ENCODE measurements at places on chromosomes 1 and 21.

DNA sequence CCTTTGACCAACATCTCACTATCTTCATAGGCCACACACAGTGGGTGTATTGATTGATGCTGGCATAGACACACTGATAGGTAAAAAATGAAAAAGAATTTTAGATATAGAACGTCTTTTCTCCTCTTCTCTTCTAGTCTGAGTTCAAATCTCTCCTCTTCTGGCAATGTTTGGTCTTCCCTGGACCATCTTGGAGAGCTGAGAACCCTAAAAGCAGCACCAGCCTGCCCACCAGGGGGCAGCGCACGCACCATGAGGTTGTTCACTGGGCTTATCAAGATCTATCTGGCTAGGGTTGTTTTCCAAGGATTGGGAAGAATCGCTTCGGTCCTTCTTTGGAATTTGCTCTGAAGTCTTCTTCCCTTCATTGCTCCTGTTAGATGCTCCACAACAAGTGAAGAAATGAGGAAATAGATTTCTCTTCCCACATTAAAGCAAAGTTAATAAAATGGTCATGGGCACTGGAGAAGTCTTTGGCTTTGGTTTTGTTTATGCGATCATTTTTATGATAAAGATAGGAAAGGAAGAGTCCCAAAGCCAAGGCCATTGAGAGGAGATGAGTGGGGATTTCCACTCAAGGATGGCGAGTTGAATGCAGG, 104.0 kb upstream of the OLIG2 start:
- DNase-seq, result peak; percentile 44

DNA sequence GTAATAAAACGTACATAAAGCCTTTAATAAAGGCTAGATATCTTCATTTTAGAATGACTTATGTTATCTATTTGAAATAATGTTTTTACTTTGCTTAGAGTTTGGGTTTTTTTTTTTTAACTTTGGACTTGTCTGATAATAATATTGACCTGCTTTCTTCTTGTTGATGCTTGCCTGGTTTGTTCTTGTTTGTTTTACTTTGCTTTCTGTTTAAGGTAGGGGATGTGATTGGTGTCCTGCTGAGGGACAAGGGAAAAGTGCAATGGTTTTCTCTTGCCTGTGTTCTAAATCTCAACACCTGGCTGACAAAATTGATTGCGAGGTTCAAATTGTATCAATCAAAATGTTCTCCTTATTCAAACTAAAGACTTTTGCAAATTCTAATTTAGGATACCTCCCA, 2.2 kb upstream of the FH start:
- DNase-seq, result no peak

DNA sequence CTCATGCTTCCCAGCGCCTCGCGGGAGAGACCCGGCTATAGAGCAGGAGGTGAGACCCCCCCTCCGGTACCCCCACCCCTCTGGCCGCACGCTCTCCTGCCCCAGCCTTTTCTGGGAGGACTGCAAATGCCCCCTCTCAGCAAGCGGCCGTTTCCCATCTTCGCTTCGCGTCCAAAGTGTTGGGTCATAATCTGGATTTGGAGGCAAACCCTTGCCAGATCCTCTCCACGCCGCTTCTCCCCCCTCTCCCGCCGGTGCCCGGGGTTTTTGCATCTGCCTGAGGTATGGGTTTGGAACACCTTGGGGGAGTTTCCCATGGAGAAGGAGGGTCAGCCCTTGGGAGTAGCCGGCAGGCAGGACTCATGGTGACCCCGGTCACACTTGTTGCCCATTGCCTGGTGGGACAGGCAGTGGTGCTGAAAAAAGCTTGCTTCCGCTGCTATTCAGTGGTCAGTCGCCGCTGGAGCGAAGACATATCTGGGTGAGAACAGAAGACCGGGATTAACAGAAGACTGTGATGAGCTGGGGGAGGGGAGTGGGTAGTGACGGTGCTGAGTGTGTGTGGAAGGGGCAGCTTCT, 935 bp downstream of the KCNK2 start:
- no peak for DNase-seq

- no peak for DNase-seq
These were observed 78.7 kb upstream of the VAV3 start for GRCh38 chr1:108043707-108044106.

GRCh38 chr1:51607681-51608095, 9.2 kb upstream of the OSBPL9 start:
- DNase-seq, result no peak

GRCh38 chr1:26289158-26290059, 9.5 kb downstream of the SH3BGRL3 start:
- DNase-seq, result no peak

DNA sequence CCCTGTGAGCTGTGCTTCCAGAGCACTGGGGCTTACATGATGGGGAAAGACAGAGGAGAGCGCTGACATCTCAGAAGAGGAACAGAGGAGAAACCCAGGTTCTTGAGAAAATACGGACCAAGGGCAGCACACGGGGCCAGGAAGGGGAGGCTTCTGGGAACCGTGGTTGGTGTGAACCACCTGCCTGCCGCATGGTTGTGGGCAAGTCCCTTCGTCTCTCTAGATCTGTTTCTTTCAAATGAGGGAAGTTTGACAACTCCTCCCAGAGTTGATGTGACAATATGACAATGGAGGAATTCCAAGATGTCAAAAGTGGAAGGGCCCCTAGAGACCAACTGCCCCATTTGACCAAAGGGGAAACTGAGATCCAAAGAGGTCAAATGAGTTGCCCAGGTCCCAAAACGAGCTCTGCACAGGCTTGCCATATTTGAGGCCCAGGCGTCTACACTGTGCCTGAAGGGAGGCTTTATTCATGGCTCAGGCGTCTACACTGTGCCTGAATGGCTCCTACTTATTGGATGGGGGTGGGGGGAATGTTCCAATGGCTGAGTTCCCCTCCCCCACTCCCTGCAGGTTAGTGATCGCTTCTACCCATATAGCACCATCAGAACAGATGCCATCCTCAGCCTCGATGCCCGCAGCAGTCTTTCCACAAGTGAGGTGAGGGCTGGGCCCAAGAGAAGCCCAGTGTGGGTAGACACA, 11.2 kb downstream of the EXTL1 start:
- DNase-seq, result no peak

DNA sequence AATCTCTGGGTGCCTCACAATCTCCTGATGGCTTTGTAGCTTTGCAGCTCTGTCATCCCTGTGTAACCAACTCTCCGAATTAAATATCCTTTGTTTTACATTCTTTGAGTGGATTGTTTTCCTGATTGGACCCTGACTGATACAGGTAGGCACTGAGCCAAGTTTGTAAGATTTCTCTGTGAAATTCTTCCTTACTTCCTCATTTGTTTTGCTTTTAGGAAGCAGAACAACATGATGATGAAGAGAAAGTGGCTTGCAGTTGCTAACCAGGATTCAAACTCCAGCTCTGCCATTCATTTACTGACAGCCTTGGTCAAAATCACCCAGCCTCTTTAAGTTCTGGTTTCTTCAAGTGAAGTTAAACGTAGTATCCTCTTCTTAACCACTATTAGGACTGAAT, 452.3 kb downstream of the OMA1 start:
- no peak for DNase-seq

GRCh38 chr1:226607268-226607660, 58.7 kb downstream of the STUM start:
- DNase-seq, result no peak

- no peak for DNase-seq
These were observed 141.9 kb upstream of the CXADR start for GRCh38 chr21:17370916-17371315.

DNA sequence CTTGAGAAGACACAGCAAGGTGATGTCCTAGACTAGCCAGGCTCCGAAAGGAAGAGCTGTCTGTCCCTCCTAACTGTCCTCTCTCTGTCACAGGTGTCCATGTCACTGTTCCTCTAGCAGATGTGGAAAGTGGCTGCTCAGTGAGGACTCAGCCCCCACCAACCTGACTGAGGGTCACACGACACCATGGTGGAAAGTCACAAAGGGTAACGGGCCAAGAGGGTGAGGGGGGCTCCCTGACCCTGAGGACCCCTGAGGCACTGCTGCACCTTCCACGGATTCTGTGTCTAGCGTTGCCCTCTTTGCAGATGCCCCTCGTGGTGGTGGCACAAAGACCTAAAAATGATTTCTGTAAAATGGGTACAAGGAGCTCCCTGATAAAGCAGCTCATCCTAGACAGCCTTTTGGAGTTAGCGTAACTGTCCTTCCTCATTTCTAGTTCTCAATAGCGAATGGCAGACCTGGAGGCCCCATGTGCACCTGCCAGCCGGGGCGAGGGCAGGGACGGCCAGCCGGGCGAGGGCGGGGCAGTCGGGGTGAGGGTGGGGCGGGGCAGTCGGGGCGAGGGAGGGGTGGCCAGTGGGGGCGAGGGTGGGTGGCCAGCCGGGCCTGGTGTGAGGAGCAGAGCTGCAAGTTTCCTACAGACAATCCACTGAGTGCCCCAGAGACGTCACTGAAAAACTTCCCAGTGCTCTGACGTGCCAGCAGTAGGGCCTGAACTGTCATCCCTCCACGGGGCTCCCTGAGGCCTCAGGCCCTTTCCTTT, 23.4 kb downstream of the POFUT2 start:
- DNase-seq, result no peak

- no peak for DNase-seq
These were observed 237.0 kb downstream of the PTPRU start for GRCh38 chr1:29473161-29473855.

GRCh38 chr21:29394051-29394450, 95.3 kb downstream of the BACH1 start:
- DNase-seq, result no peak

DNA sequence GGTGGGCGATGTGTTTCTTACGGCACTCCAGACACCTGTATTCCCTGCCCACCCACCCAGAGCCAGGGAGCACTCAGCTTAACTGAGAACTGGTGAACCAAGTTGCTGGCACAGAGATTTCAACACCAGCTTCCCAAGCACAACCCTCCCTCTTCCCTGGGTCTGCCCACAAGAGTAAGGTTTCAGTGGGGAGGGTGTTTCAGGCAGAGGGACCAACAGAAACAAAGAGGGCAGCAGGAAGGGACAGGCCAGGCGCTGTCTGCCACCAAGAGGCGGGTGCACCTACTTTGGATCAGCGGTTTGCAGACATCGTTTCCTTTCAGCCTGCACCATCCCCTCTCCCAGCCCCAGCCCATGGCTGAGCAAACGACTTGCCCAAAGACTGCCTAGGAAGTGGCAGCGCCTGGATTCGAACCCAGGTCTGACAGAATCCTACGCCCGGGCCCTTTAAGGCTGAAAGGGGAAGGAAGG, 21.9 kb upstream of the ALDH4A1 start:
- DNase-seq, result no peak

- no peak for DNase-seq
These were observed 694 bp downstream of the TMEM167B start for GRCh38 chr1:109091078-109091838.

- DNase-seq, result no peak
These were observed 119.0 kb downstream of the FGGY start for GRCh38 chr1:59415881-59416280.

GRCh38 chr1:87549738-87550137, 221.1 kb downstream of the LMO4 start:
- DNase-seq, result no peak

- no peak for DNase-seq
These were observed 44.9 kb downstream of the EVA1C start for GRCh38 chr21:32457360-32457840.

- no peak for DNase-seq
These were observed 82.2 kb upstream of the ABCD3 start for GRCh38 chr1:94335950-94336349.

- no peak for DNase-seq
These were observed 16.6 kb upstream of the SLC2A5 start for GRCh38 chr1:9086045-9086444.

DNA sequence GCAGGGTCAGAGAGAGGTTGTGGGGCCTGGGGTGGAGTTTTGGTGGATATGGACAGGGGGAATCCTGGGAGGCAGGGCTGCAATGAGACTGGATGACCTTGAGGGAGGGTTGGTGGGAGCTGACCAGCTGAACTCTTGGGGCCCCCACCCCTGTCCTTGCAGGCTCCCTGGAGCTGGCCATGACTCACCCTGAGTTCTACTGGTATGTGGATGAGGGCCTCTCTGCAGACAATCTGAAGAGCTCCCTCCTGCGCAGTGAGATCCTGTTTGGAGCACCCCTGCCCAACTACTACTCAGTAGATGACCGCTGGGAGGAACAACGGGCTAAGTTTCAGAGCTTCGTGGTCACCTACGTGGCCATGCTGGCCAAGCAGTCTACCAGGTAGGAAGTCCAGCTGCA, 23.6 kb downstream of the DISP3 start:
- no peak for DNase-seq

DNA sequence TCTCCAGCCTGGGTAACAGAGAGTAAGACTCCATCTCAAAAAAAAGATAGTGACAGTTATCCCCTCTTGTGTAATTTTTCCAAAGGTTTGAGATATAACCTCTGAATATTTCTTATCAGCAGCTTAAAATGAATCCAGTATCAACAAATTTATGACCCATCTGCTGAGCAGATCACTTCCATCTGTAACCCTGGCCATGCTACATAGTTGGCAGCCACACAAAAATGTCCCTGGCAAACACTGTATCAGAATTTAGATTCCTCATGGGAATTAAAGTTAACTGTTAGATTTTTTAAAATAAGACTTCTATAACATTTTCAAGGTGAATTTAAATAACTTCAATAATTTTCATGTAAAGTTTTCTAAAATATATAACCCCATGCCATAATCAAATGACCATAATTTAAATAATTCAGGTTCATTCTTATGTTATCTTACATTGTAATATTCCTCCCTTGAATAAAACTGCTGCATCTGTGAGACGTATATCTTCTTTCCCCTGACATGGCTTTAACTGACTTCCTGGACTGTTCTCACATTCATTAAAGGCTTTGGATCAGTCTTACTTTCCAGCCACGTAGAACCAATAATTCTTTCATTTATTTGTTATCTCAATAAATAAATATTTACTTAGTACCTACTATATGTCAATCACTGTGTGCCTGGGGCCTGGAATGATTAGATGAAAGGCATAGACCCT, 5.3 kb upstream of the PRPF38B start:
- no peak for DNase-seq

- no peak for DNase-seq
These were observed 1.5 kb upstream of the PLK3 start for GRCh38 chr1:44798481-44799365.

DNA sequence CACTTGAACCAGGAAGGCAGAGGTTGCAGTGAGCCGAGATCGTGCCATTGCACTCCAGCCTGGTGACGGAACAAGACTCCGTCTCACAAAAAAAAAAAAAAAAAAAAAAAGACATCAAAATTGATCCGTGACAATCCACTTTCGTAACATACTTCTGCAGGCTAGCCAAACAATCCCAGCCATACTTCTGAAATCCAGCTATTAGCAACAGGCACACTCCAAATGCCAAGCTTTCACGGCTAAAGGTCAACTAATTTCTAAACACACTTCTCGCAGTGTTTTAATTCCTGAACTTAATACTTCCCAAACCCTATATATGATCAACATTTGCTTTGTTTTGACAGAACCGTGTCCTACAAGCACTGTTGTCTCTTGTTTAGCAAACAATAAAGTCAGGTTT, 411.3 kb upstream of the RUNX1 start:
- DNase-seq, result no peak

GRCh38 chr1:173354937-173355280, 122.2 kb upstream of the PRDX6 start:
- no peak for DNase-seq

DNA sequence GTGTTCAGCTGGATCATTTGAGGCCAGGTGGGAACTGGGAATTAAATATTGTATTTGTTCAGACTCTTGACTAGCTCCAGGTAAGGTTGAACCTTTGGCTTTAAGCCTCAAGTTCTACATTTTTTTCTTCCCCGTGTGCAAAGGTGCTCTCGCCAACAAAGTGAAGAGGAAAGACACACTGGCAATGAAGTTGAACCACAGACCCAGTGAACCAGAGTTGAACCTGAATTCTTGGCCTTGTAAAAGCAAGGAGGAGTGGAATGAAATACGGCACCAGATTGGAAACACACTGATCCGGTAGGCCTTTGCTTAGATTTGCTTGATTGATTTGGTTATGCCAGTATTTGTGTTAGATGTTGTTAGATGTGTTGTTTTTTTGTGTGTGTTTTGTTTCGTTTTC, 25.5 kb upstream of the RCC1 start:
- DNase-seq, result no peak

All from stimulated activated CD4-positive, alpha-beta T cell treated with anti-CD3 and anti-CD28 coated beads, Interleukin-12 subunit alpha, Interleukin-12 subunit beta, amount 100 ng/mL, for 24 hours (primary cell).